ENCODE measurements at places on chromosomes 6 and 20.

DNA sequence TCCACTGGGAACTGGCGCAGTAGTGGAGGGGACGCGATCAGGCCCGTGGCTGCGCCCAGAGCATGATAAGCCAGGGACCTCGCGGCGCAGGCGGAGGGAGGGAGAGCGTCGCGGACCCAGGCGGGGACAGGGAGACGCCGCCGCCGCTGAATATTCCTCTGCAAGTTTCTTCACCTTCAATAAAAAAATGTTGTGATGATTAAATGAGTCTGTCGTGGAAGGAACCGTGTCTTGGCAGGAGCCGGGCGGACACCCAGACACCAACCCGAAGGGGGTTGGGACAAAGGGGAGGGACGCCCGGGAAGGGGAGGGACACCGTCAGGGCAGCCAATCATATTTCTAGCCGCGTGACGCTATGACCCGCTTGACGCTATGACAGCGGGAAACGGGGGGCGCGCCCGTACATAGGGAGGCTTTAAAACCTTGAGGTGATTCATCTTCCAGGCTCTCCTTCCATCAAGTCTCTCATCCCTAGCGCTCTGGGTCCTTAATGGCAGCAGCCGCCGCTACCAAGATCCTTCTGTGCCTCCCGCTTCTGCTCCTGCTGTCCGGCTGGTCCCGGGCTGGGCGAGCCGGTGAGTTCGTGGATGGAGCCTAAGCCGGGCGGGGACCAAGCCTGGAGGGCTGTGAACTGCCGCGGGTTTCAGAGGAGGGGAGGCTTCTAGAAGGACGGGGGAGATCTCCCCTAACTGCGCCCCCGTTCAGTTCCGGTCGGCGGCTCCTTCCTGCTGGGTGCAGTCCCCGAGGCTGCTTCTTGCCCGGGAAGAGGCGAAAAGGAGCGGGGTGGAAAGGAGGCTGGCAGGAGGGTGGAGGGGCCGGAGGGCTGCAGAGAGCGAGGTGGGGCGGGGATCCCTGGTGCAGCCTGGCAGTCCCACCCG, at the start of gene ULBP2:
ULBP2 (plus strand) TSS at position 432 of the 878 bp plus-strand sequence; CDS start at position 491, 59 bp downstream.
- DNase-seq = peak; percentile 83

GRCh38 chr6:15504040-15504495, 158.8 kb downstream of the DTNBP1 start:
- DNase-seq = no peak

- DNase-seq = peak; percentile 82
Measured at GRCh38 chr20:38805502-38805957, at the start of gene PPP1R16B. TSS of gene PPP1R16B (plus strand) at chr20:38805697. CDS start at chr20:38835926, 30,229 bp downstream.

GRCh38 chr20:43167021-43167420, 22.7 kb downstream of the PTPRT start:
- no peak for DNase-seq

DNA sequence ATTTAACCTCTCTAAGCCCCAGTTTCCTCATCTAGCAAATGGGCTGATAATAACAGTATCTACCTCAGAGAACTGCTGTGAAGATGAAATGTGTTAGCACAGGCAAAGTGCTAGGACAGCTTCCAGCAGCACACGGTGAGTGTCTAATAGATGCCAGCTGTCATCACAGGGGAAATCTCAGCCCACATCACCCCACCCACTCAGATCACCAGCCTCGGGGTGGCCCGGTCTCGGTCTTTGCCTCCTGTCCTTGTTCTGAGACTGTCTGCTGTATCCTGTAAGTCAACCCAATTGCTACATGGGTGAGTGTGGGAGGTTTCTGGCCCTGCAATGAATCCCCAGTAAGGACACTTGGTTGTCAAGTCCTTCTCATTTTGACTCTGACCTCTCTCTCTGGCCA, 99.5 kb upstream of the ZNFX1 start:
- DNase-seq = no peak

DNA sequence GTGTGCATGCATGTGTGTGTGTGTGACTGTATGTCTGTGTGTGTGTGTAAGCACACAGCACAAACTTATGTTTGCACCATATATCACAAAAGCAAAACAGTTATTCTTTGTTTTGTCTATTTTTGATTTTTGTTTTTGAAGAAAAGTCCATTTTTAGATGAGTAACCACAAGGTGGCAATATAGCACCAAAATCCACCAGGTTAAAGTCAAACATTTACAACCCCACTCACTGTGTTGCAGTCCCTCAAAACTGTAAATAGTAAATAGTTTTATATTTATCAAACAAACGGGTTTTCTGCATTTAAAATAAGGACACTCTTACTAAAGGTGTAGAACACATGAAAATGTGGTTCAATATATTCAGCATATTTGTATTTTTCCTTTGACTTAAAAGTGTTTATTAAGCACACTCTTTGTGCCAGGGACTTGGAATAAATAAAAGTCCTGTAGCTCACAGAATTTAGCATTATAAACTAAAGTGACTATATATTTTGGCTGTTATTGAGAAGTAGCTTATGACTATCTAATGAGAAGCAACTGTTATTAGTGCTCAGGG, 118.5 kb downstream of the GFRAL start:
- no peak for DNase-seq
